ENCODE measurements at places on chromosomes 7 and 10. TPM values are rescaled to one million over a fixed set of nuclear protein-coding genes. Genes with fewer than 3 reads are reported as not detected.
A peak's percentile ranks its signal among the peaks of the same experiment; 100 is the strongest.

- no peak for DNase-seq
These were observed 510.0 kb downstream of the TNS3 start for GRCh38 chr7:47071866-47072265.

- no peak for DNase-seq
These were observed 181.3 kb downstream of the BAMBI start for GRCh38 chr10:28858646-28859045.

DNA sequence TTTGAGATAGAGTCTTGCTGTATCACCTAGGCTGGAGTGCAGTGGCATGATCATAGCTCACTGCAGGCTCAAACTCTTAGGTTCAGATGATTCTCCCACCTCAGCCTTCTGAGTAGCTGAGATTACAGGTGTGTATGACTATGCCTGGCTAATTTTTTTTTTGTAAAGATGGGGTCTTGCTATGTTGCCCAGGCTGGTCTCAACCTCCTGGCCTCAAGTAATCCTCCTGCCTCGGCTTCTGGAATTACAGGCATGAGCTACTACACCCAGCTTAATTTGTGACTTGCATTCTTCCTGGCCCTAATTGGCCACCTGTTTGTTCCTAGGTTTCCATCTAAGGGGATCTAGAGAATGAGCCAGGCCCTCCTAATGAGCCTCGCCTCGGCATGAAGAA lies 9.3 kb downstream of the ARHGAP22 start:
- no peak for DNase-seq

GRCh38 chr7:9488555-9488954 lies 1055.1 kb downstream of the NXPH1 start:
- no peak for DNase-seq

GRCh38 chr7:92485974-92486373 lies 8.2 kb upstream of the ERVW-1 start:
- no peak for DNase-seq

- DNase-seq, result peak; percentile 30
These were observed 569 bp downstream of the ZNF316 start for GRCh38 chr7:6637544-6638229.

- no peak for DNase-seq
These were observed 58.8 kb downstream of the WDR37 start for GRCh38 chr10:1114719-1115606.

GRCh38 chr10:22459496-22459895 lies 114.2 kb downstream of the SPAG6 start:
- no peak for DNase-seq

DNA sequence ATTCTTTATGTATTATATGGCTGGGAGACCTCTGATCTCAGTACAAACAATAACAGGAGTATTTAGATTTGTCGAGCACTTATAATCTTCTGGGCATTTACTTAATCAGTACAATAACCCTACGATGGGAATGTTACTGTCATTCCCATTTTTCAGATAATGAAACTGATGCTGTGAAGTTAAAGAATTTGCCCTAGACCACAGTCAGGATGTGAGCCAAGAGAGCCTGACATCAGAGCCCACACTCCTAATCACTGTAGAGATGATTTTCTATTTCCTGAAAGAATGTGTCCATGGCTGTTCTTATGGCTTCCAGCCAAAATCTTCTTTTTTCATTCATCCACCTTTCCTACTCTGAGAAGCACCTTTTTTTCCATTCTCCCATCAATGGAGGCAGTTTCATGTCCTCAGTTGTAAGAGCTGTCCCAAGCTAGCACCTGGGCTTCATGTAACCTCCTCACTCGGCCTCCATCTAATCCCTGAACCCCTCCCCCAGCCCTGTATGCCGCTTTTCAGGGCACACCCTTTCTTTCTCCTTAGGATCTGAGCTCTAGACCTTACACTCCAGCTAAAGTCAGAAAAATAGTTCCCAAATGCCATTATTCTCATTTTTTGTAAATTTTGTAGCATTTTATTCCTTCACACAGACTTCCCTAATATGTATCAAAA lies 12.2 kb upstream of the CAV1 start:
- DNase-seq, result no peak

GRCh38 chr10:69388488-69388887 lies 28.2 kb downstream of the TACR2 start:
- no peak for DNase-seq

DNA sequence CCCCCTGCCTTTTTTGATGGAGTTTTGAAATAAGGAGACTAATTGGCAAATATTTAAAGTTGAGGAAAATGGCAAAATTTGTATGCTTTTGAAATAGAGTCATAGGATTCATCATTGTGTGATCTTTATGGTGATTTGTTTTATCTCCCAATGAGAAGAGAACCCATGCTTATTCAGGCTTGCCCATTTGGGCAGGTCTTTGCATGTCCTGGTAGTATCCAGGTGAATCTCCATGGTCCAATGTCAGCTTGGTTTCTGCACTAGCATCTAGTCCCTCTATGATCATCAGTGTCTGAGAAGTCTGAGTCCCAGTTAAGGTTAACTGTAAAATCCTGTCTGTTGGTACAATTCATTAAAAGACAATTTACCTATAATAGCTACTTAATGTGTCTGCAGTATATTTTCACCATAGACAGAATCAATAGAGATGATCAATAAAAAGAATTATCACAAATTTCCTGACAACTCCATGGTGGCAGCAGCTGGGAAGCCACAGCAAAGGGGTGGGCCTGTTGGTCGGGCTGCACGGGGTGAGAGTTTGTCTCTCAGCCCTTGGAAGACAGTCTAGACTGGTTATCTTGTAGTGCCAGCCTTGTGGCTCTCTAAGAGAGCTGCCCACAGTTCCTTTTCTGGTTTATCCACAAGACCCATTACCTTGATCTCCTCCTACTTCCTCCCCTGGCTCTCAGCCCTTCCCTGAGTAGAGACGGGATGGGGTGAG lies 22.2 kb upstream of the BMPER start:
- DNase-seq, result no peak

The FANK1 gene
- 6.7 TPM for total RNA-seq

The ZNF727 gene
- total RNA-seq, result 0.29 TPM
